ENCODE measurements at places on chromosomes 2 and 18. TPM values are rescaled to one million over a fixed set of nuclear protein-coding genes. Genes with fewer than 3 reads are reported as not detected.

- H3K27me3 ChIP-seq = no peaks in the 10 kb centered on the region
- no peaks in the 10 kb centered on the region for H3K36me3 ChIP-seq
- H3K27ac ChIP-seq = no peak overlapping the region
- H3K4me1 ChIP-seq = no peaks in the 10 kb centered on the region
Observed at GRCh38 chr18:66833646-66834045, 229.8 kb upstream of the CDH19 start.

GRCh38 chr18:5900262-5900661 lies 4.9 kb upstream of the TMEM200C start:
- no peak overlapping the region for H3K27ac ChIP-seq
- H3K36me3 ChIP-seq = no peaks in the 10 kb centered on the region
- H3K27me3 ChIP-seq = peaks cover 9% of the 10 kb centered on the region
- no peak for DNase-seq
- H3K4me3 ChIP-seq = no peak overlapping the region
- peaks cover 7% of the 10 kb centered on the region for H3K4me1 ChIP-seq

- peak overlapping the region; percentile 97 for H3K27ac ChIP-seq
- H3K4me1 ChIP-seq = peaks cover 48% of the 10 kb centered on the region
- H3K27me3 ChIP-seq = no peaks in the 10 kb centered on the region
- no peak for DNase-seq
Observed at GRCh38 chr18:74498712-74499627, 2.8 kb downstream of the CNDP2 start.

DNA sequence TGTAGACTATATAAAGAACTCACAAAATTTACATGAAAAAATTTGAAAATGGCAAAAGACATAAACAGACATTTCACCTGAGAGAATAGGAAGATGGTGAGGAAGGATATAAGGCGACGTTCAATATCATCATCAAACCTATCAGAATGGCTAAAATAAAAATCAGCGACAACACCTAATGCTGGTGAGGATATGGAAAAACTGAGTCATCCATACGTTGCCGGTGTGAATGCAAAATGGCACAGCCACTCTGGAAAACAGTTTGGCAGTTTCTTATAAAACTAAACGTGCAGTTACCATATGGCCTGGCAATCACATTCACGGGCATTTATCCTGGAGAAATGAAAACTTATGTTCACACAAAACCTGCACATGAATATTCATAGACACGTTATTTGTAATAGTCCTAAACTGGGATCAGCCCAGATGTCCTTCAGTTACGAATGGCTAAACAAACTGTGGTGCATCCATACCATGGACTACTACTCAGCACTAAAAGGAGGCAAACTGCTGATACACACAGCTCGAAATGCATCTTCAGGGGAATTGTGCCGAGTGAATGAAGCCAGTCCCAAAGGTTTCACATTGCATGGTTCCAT lies 63.1 kb upstream of the TXNDC2 start:
- peaks cover 37% of the 10 kb centered on the region for H3K4me1 ChIP-seq
- H3K27ac ChIP-seq = no peak overlapping the region
- no peaks in the 10 kb centered on the region for H3K36me3 ChIP-seq
- H3K27me3 ChIP-seq = no peaks in the 10 kb centered on the region
- no peak for DNase-seq

DNA sequence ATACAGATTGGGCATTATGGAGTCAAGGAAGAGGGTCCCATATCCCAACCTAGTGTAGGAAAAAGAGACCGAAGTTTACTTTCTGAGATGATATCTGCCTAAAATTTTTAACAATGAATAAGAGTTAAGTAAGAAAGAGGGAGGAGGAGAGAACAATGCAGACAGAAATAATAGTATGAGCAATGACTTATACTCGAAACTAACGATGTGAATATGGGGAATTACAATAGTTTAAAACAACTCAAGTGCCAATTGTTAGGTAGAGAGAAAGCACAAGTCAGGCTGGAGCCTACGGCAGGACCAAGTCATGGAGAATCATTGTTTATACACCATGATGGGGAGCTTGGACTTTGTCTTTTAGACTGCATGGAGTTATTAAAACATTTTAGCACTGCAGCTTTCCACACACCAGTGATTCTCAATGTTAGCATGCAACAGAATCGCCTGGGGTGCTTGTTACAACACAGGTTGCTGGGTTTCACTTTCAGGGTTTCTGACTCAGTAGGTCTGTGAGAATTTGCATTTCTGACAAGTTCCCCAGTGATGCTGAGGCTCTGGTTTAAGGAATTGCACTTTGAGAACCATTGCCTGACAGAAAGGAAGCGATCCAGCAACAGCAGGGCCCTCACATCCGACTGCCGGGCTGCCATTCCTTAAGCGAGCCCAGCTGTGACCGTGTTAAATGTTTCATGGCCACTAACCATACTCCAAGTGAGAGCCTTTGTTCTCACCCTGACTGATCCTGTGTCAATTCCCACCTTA lies 511.2 kb downstream of the DCDC2C start:
- no peak for DNase-seq
- no peaks in the 10 kb centered on the region for H3K27me3 ChIP-seq
- H3K4me1 ChIP-seq = no peaks in the 10 kb centered on the region
- no peak overlapping the region for H3K4me3 ChIP-seq

Gene SERPINB7
- total RNA-seq = not detected

DNA sequence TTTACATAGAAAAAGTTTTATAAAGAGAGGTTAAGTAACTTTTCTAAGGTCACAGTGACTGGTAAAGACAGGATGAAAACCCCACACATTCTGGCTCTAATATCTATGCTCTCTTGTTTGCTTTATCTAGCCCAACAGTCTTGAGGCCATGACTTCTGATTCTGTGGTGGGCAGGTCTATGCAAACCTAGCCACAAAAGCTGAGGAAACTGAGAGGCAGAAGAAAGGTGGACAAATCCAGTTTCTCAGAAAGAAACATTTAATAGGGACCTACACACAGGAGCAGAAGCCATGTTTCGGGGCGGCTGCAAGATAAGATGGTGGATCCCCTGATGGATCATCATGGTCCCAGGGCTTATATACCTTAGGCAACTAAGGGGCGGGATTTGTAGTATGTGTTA lies 21.8 kb downstream of the HSPD1 start:
- H3K27me3 ChIP-seq = no peaks in the 10 kb centered on the region
- H3K4me3 ChIP-seq = no peak overlapping the region
- no peak overlapping the region for H3K27ac ChIP-seq

DNA sequence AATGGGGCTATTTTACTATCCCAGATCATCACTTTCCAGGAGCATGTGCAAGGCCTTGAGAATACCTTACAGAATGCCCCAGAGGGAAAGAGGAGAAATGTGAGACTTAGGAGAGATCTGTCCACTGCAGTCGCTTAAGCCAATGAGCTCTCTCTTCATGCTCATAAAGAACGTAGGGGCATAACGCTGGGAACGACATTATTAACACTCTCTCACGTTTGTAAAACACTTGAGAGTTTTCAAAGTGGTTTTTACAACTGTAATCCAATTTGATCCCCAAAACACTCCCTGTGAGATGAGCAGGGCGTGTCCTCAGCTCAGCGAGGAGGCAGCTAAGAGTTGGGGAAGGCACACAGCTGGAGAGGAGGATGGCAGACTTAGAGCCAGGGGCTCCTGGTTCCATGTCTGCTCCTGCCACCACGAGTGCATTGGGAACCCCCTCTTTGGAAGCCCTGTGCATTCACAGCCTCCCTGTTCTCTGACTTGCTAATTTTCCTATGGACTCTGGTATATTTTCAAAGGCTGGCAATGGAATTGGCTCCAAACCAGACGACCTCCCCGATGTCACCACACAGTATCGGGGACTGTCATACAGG lies 97.4 kb downstream of the PLB1 start:
- DNase-seq = peak; percentile 8
- H3K27ac ChIP-seq = no peak overlapping the region
- no peak overlapping the region for H3K4me3 ChIP-seq
- no peaks in the 10 kb centered on the region for H3K27me3 ChIP-seq
- H3K4me1 ChIP-seq = peaks cover 13% of the 10 kb centered on the region
- H3K36me3 ChIP-seq = no peaks in the 10 kb centered on the region

Gene UGT1A4
- not detected for total RNA-seq

DNA sequence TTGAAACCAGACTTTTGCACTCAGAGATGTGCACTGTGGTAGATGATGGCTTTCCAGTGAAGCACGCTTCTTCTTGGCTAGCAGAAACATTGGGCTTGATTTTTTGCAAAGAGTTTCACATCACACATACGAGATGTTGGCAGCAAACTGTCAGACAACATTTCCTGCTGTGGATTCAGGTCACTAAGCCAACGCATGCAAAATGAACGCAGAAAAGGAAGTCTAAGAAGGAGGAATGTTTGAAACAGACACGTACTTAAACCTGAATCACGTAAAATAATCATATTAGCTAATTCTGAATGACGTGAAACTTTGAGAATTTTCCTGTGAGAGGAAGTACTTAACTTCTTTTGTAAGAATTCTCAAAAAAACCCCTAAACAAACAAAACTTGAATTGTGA lies 88.1 kb downstream of the EPB41L3 start:
- no peaks in the 10 kb centered on the region for H3K36me3 ChIP-seq
- no peak overlapping the region for H3K27ac ChIP-seq
- no peaks in the 10 kb centered on the region for H3K27me3 ChIP-seq
- no peak for DNase-seq
- H3K4me1 ChIP-seq = no peaks in the 10 kb centered on the region
- H3K4me3 ChIP-seq = no peak overlapping the region

Gene CPLX4
- total RNA-seq = not detected

Gene CIAO1
- total RNA-seq = 72.9 TPM

DNA sequence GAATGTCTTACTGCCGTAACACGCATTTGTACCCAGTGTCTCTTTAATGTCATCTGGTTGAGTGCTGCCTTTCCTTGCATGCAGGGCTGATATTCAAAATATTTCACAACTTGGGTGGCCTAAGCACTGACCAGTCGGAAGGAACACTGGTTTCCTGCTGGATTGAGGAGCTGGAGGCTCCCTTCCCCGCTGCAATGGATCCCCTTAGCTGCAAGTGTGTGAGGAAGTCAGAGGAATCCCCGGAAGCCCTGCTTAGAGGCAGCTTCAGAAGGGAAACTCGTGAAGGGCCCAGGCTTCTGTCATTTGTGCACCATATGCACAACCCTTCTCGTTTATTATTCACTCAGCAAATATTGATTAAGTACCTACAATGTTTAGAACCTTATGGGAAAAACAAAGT lies 33.2 kb upstream of the SP3 start:
- DNase-seq = peak; percentile 56
- H3K36me3 ChIP-seq = no peaks in the 10 kb centered on the region
- H3K4me3 ChIP-seq = no peak overlapping the region
- H3K27ac ChIP-seq = peak overlapping the region; percentile 50
- H3K27me3 ChIP-seq = no peaks in the 10 kb centered on the region

Gene RNF149
- 188 TPM for total RNA-seq

Gene NEURL3
- total RNA-seq = 1.1 TPM

DNA sequence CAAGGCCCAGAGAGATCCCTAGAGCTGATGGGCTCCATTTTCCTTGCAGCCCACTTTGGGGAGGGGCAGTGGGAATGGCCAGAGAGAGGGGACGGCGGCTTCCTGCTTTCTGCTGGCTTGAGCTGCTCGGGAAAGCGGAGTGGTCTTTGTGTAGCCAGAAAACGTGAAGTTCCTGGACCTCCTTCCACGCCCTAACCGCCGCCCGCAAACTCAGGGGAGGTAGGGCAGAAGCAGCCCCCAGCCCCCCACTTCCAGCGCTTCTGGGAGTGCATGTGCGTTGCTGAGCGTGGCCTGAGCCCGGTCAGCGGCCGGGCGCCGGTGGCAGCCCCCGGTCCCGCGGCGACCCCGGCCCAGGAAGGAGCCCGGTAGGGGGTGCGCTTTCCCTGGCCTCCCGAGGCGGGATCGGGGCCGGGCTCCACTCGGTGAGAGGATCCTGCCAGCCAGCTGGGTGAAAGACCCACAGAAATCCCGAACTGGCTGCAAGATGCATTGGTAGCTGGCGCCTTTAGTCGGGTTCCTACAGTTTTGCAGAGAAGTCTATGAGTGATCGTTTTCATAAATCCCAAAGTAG lies 25.3 kb upstream of the BOD1L2 start:
- no peak overlapping the region for H3K27ac ChIP-seq
- H3K36me3 ChIP-seq = no peaks in the 10 kb centered on the region
- peaks cover 5% of the 10 kb centered on the region for H3K27me3 ChIP-seq

Gene NDUFAF7
- 25.6 TPM for total RNA-seq

DNA sequence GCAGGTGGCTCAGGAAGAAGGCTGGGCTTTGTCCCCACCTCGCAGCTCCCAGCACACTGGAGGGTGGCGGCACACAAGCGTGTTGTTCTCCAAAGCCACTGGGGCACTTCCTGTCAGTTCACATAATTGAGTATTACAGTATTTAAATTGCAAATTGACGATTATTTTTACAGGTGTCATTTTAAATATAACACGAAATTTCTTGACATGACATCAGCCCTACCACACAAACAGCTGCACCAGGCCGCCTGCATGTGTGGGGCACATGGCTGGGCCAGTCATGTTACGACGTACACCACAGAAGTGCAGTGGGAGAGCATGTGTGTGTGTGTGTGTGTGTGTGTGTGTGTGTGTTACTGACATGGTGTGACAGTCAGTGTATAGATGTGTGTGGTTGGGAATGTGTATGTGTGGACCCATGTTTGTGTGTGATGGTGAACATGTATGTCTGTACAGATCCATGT lies 155.6 kb downstream of the TTC32 start:
- peaks cover 4% of the 10 kb centered on the region for H3K4me1 ChIP-seq
- no peak overlapping the region for H3K4me3 ChIP-seq
- DNase-seq = no peak
- H3K27me3 ChIP-seq = no peaks in the 10 kb centered on the region
- H3K27ac ChIP-seq = no peak overlapping the region

GRCh38 chr18:51739044-51739666 lies 541.7 kb upstream of the MEX3C start:
- no peak overlapping the region for H3K27ac ChIP-seq
- no peak for DNase-seq
- H3K4me3 ChIP-seq = no peak overlapping the region
- no peaks in the 10 kb centered on the region for H3K36me3 ChIP-seq

- no peak for DNase-seq
- H3K36me3 ChIP-seq = no peaks in the 10 kb centered on the region
- no peaks in the 10 kb centered on the region for H3K4me1 ChIP-seq
- no peak overlapping the region for H3K4me3 ChIP-seq
Observed at GRCh38 chr2:71856773-71857525, 290.7 kb downstream of the CYP26B1 start.

Gene CDK15
- total RNA-seq = 1.5 TPM

Gene SLC9A4
- total RNA-seq = not detected

- H3K4me3 ChIP-seq = no peak overlapping the region
- H3K36me3 ChIP-seq = no peaks in the 10 kb centered on the region
- no peaks in the 10 kb centered on the region for H3K27me3 ChIP-seq
Observed at GRCh38 chr18:2881840-2882195, 35.0 kb downstream of the EMILIN2 start.

Data from upper lobe of left lung (tissue), 6 donors.